Left renal pelvis (tissue), 4 donors: ENCODE measurements at places on chromosomes 5 and 9. TPM values are rescaled to one million over a fixed set of nuclear protein-coding genes. Genes with fewer than 3 reads are reported as not detected.

GRCh38 chr9:77710316-77710715 lies 62.2 kb upstream of the GNA14 start:
- DNase-seq = no peak

WDR31 gene
- 6.6 TPM for polyA plus RNA-seq

- no peak for DNase-seq
Observed at GRCh38 chr9:135732569-135733257, 30.7 kb downstream of the KCNT1 start.

GHR gene
- 17.1 TPM for polyA plus RNA-seq

- peak; percentile 59 for DNase-seq
Observed at GRCh38 chr5:132012371-132013005, 1.0 kb upstream of the ACSL6 start.

DNA sequence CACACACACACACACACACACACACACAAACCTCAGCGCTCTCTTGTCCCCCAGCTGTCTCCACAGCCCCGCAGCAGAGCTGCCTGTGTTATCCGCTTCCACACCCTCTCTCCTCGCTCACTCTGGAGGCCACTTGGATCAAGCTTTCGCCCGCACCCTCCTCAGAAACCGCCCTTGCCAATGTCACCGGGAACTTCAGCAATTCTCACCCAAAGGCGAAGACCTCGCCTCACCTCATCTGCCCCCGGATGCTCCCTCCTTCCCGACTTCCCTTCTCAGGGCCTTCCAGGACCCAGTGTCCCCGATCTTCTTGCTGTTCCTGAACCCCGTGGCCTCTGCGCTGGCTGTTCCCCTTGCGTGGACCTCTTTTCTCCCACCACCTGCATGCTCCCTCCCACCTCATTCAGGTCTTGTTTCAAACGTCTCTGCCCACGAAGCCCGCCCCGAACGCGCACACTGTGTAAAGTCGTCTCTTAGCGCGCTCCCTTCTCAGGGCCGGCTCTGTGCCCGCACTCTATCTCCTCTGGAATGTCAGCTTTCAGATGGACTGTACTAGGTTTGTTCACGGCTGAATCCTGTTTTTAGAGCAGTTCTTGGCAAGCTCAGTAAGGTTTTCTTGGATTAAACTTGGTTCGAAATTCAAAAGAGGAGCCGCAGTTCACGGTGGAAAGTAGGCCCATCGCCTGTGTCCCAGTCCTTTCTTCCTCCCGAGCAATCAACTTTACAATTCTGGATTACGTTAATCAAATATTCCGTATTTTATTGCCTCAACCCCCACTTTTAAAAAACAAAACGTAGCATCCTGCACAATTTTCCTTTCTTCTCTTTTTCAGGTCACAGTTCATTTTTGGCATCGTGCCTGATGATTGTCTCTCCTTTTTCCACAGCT lies 1.0 kb upstream of the TRIM7 start:
- no peak for DNase-seq

GRAMD2B gene
- 27.8 TPM for polyA plus RNA-seq

DNA sequence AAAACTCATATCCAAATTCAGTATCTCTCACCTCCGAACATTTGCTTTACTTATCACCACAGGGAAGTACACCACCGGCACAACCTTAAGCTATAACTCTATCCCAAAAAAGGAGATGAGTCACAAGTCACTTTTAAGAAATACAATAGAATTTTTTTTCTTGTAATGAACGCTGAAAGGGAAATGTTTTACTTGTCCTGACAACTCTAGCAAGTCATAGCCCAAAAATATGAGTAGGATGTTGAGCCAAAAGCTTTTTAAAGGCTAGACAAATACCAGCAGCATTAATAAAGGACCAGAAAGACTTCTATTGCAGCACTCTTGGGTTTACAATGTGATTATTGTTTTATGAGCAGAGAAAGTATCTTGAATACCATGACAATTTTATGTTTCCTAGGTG lies 147.3 kb upstream of the FST start:
- DNase-seq = no peak

- no peak for DNase-seq
Observed at GRCh38 chr9:116271340-116271739, 117.7 kb downstream of the PAPPA start.

PGM5 gene
- 48.7 TPM for polyA plus RNA-seq

KCNV2 gene
- polyA plus RNA-seq = 0.13 TPM

DNA sequence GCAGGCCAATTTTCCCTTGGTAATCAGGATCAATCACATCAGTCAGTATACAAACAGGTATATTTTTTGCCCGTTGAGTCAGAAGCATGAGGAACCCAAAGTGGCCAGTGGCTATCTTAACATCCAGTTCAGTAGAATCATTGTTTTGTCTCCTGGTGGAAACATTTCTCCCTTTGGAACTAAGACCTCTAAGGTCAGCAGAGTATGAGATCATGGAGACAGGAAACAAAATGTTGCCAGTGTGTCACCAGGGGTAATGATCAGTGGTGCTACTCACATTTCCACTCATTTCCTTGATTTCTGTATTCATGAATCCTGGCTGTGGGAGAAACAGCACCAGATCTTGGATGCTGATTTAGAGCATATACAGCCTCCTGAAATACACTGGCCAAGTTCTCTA lies 553.0 kb downstream of the CSNK1G3 start:
- DNase-seq = no peak

GRCh38 chr5:144583541-144584449 lies 413.1 kb downstream of the KCTD16 start:
- DNase-seq = no peak

GRCh38 chr5:175741556-175741955 lies 83.7 kb downstream of the HRH2 start:
- no peak for DNase-seq

DNA sequence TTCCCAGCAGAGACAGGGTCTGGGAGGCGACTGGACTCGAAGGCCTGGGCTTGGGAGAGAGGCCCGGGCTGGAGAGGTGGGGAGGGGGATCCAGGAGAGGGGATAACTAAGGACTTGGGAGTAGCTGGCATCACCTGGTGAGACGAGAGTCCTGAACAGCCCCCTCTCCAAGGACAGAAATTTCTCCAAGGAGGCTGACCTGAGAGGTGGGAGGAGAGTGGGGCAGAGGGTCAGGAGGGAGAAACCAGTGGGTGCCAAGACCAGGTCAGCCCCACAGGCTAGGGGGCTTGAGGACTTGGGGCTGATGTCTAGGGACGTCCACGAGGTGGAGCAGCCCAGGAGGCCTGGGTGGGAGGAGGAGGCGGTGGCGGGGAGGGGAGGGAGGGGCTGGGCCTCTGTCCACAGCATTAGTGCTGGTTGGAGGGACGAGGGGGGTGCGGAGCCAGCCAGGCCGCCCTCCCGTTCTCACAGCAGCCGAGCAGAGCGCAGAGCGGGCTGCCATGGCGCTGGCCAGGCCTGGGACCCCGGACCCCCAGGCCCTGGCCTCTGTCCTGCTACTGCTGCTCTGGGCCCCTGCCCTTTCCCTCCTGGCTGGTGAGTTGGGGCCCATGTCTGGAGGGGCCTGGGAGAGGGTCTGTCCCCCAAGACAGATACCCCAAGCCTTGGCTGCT lies at the start of gene CRB2:
Gene CRB2 (plus strand): TSS at position 437 of the 671 bp plus-strand sequence. CDS start 64 bp downstream, at position 501.
- DNase-seq = no peak

HARS1 gene
- polyA plus RNA-seq = 81.9 TPM

- no peak for DNase-seq
Observed at GRCh38 chr5:173315495-173316338, 12.5 kb downstream of the STC2 start.

GRCh38 chr5:74673011-74673790 lies 11.8 kb upstream of the HEXB start:
- no peak for DNase-seq

GRCh38 chr9:109488791-109489492 lies 9.2 kb downstream of the PTPN3 start:
- DNase-seq = no peak

SLC45A2 gene
- 1.1 TPM for polyA plus RNA-seq
